ENCODE measurements at places on chromosomes 12 and 14.

GRCh38 chr14:67673451-67673850 is 981 bp downstream of the VTI1B start:
- no peak for DNase-seq

GRCh38 chr14:50410071-50410470 is 13.4 kb upstream of the CDKL1 start:
- DNase-seq, result no peak

- no peak for DNase-seq
These were observed 423.3 kb upstream of the RGS6 start for GRCh38 chr14:71508901-71509300.

DNA sequence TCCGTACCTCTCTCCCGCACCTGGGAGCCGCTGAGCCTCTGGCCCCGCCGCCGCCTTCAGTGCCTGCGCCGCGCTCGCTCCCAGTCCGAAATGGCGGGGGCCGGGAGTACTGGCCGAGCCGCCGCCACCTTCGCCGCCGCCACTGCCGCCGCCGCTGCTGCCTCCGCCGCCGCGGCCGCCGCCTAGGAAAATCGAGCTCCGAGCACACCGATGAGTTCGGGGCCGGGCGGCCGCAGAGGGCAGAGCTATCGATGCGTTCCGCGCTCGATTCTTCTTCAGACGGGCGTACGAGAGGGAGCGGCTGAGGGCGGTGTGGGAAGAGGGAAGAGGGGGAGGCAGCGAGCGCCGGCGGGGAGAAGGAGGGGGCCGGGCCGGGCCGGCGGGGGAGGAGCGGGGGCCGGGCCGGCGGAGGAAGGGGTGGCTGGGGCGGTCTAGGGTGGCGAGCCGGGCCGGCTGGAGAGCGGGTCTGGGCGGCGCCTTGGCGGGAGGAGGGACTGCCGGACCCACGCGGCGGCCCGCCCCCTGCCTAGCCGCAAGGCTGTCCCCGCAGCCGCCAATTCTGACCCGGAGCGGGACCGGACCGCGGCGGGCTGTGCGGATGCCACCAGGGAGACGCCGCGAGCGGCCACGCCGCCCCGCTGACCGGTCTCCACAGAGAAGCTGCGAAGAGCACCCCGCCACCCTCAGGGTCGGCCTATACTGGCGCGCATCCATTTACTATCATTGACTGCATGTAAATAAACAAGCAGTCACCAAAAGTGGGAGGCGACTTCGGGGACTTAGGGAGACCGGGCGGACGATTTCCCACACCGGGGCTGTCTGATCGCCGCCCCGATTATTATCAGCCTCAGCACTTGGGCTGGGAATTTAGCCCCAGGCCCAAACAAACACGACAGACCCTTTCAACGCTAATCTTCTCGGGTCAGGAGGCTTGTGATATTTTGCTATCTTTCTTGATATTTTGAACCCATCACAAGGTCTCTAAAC is at the start of gene KRAS:
Gene KRAS (minus strand): TSS at position 186 of the 987 bp plus-strand sequence.
- DNase-seq, result peak; percentile 96

GRCh38 chr14:94650444-94650775 is 38.2 kb downstream of the SERPINA3 start:
- no peak for DNase-seq

- no peak for DNase-seq
These were observed 7.2 kb downstream of the SLC38A1 start for GRCh38 chr12:46261646-46262045.

DNA sequence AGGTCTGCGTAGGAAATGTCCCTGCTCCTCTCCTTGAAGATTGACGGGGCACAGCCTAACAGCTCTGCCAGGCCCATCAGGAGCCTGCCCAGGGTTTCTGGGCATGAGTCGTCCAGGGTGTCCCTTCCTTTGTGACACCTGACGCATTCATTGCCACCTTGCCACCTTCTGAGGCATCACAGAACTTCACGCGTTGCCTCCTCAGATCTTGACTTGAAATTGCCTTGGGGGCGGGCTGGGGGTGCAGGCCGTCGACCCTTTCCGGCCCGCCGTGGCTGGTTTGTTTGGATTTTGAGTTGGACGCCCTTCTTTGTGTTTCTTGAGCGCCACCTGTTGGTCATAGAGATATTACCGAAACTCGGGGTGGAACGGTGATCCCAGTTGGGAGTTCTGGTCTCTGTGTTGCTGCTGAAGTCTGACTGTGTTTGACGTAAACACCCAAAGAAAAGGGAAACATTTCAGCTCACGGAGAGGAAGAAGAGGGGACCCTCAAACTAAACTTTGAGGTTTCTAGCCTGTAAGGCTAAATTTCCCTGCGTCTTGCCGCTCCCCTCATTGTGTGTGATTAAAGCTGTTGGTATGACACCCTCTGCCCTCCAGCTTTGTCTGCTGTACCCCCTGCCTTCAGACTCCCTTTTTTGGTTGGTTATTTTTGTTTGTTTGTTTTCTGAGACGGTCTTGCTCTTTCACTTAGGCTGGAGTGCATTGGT is 44.6 kb downstream of the MLXIP start:
- peak; percentile 60 for DNase-seq

- no peak for DNase-seq
These were observed at the start of gene GPR33 for GRCh38 chr14:31487886-31488285. TSS of gene GPR33 (minus strand) at chr14:31488039. CDS start at chr14:31483965, 4,074 bp downstream.

GRCh38 chr14:95514131-95515079 is 2.0 kb downstream of the SYNE3 start:
- DNase-seq, result no peak

DNA sequence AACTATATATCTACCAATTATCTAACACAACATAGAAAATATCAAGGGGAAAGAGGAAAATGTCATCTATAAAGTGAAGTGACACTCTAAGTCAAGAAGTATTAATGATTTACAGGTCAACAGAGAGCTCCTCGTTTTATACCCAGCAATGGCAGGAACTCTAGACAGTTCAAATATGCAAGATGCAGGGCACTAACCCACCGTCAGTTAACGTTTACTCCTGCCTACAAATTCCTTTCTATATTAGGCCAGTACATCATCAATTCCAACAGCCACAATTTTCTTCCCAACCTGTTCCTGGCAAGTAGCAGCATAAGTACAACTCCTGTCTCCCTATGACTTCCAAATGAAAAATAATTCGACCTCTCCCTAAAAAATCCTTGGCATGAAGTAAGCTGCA is 9.0 kb upstream of the KANSL2 start:
- DNase-seq, result no peak

GRCh38 chr12:75760573-75761294 is 249.3 kb upstream of the KRR1 start:
- DNase-seq, result no peak

DNA sequence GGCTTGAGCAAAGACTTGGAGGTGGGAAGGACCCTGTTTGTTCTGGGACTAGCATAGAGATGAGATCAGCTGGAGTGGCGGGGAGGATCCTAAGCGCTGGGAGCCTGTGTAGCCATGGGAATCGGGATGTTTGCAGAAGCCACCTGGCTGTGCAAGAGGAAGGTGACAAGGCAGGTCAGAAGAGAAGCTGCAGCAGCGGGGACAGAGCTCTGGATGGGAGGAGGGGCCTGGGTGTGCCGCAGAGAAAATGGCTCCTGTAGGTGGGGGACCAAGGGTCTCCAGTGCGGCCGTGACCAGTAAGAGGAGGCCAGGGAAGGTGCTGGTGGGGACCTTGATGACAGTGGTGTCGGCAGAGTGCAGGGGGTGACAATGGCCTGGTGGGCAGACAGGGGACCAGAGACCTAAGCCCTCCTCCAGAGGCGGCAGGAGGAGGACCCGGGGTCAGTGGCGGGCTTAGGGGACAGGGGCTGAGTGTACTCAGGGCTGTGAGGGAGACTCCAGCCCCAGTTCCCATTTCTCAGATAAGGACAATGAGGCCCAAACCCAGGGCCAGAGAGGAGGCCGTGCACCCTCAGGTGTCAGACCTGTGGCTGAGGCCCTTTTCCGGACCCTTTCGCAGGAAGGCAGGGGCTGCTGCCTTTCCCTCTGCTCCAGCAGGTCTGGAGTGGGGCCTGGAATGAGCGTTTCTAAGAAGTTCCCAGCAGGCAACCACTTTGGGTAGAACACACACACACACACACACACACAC is 206.6 kb upstream of the RTL1 start:
- DNase-seq, result no peak
